ENCODE measurements at places on chromosomes 7 and 10. TPM values are rescaled to one million over a fixed set of nuclear protein-coding genes. Genes with fewer than 3 reads are reported as not detected.

Gene ADGRA1
- not detected for total RNA-seq

Gene EXOSC1
- total RNA-seq = 58.5 TPM

Gene DNAJC30
- total RNA-seq = 3.1 TPM

Gene AKR1E2
- total RNA-seq = not detected

Gene WDFY4
- total RNA-seq = not detected

Gene CRTAC1
- total RNA-seq = not detected

Gene BTBD16
- total RNA-seq = 0.11 TPM

Gene SUN3
- total RNA-seq = 1.2 TPM

Gene HMX2
- total RNA-seq = not detected

Gene INA
- total RNA-seq = not detected

Gene MMD2
- not detected for total RNA-seq

Gene NYAP1
- total RNA-seq = 0.08 TPM

Gene PLAU
- total RNA-seq = 0.90 TPM

Gene NUTM2A
- 0.45 TPM for total RNA-seq

Gene MYOF
- total RNA-seq = 142 TPM

Gene CFAP69
- total RNA-seq = 4.8 TPM

Gene GPR15LG
- not detected for total RNA-seq

Gene VWA2
- total RNA-seq = not detected

Gene NEUROD6
- total RNA-seq = not detected

Gene PRSS37
- total RNA-seq = not detected

Gene NFKB2
- total RNA-seq = 61.8 TPM

Gene CTNNA3
- not detected for total RNA-seq

Gene H2BK1
- not detected for total RNA-seq

Gene OGDH
- total RNA-seq = 41.8 TPM

Gene TRIM50
- total RNA-seq = not detected

Gene APBB1IP
- total RNA-seq = not detected

Gene AKR1C1
- total RNA-seq = 2.2 TPM

Gene PSD
- total RNA-seq = 0.11 TPM

Gene WIPF3
- total RNA-seq = not detected

Gene TLX1
- total RNA-seq = not detected

Gene RSPH10B
- 0.11 TPM for total RNA-seq

Gene NME8
- not detected for total RNA-seq

Gene CRPPA
- total RNA-seq = 1.5 TPM

Gene WAPL
- total RNA-seq = 38.5 TPM

Gene TMEM254
- total RNA-seq = 10.3 TPM

Gene AKR1C3
- total RNA-seq = 10.6 TPM

Gene SH3PXD2A
- total RNA-seq = 34.7 TPM

Gene TMEM236
- not detected for total RNA-seq

Gene CFAP43
- 0.37 TPM for total RNA-seq

Gene HYCC1
- total RNA-seq = 24.1 TPM

Gene SFXN2
- total RNA-seq = 13.6 TPM

Gene GSDME
- total RNA-seq = 20.0 TPM
